ENCODE measurements at places on chromosomes 11 and 22.

DNA sequence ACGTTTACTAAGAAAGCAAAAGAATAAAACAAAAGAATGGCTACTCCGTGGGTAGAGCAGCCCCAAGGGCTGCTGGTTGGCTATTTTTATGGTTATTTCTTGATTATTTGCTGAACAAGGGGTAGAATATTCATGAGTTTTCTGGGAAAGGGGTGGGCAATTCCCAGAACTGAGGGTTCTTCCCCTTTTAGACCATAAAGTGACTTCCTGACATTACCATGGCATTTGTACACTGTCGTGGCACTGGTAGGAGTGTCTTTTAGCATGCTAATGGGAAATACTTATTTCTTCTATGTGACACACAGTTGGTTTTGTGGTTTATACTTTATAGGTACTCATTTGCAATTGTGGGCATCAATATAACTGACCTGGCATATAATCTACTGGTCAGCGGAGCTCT, 56.3 kb downstream of the SLN start:
- DNase-seq = no peak

- no peak for DNase-seq
Measured at GRCh38 chr22:42792453-42792908, 64.6 kb downstream of the ARFGAP3 start.

DNA sequence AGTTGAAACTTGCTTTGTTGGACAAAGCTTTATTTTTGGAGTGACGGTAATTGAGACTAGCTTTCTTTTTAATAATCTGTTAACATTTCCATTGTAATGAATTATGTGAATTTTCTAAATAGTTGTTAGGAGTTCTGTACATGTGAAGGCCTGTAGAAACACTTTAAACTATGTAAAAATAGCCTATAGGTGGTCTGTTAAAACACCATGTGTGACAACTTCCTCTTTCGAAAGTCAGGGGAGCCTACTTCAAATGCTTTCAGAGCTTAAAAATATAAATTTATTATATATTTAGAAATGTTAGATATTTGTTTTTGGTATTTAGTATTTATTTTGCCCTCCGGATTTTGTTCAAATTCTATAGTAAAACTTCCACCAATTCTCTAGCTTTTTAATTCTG, 28.7 kb downstream of the DDIAS start:
- no peak for DNase-seq

DNA sequence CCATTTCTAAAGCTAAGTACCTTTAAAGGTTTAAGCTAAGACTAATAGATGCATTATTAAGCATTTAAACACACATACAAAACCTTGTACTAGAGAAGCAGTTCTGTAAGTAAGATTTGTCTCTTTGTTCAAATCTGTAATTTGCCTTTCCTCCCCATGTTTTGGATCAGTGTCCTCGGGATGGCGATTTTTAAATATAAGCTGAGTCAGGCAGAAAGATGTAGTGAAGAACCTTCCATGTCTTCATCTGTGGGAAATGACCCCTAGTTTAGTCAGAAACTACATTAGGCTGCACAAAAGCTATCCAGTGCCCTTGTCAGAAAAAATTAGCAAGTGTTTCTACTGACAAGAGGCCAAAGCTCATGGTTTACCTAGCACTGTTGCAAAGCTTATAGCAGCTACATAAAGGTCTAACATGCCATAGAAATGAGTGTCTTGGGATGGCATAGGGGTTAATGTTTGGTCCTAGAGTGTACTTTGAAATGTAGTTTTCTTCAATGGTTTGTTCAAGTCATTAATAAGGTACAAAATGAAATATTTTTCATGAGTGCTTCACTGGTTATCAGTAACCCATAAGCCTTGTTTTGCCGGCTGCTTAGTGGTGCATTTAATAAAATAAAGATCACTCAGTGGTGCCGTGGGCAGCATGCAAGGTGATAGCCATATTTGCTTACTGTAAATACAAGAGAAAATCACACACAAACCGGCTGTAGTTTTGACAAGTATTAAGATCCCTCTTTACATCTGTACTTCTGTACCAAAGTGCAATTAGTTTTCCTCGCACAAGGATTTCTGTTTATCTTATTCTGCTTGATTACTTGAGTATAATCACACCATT, 139.8 kb downstream of the ELP4 start:
- DNase-seq = no peak

- DNase-seq = no peak
Measured at GRCh38 chr22:25420925-25421904, 143.3 kb upstream of the GRK3 start.

GRCh38 chr11:33649944-33650343, 50.7 kb downstream of the C11orf91 start:
- DNase-seq = no peak

- no peak for DNase-seq
Measured at GRCh38 chr11:1932105-1932480, 12.6 kb downstream of the TNNT3 start.

- DNase-seq = peak; percentile 53
Measured at GRCh38 chr22:46088541-46089311, 61.6 kb upstream of the PPARA start.

DNA sequence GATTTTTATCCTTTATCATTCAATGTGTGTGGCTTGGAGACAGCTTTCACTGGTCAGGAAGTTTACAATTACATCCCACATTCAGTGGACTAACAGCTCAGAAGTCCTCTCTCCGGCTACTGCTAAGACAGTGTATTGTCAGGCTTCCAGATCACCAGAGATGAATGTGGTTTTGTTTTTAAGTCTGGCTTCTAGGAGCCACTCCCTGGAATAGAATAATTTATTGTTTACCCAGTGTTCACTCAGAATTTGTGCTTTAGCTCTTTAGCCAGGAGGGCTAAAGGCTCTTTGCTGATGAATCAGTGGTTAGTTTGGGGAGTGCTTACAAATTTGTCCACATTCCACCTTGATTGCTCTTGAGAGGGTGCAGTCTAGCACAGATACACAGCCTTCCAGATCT, 26.5 kb downstream of the TRIM77 start:
- DNase-seq = no peak

- peak; percentile 72 for DNase-seq
Measured at GRCh38 chr22:24146791-24147353, 34.4 kb upstream of the SUSD2 start.

DNA sequence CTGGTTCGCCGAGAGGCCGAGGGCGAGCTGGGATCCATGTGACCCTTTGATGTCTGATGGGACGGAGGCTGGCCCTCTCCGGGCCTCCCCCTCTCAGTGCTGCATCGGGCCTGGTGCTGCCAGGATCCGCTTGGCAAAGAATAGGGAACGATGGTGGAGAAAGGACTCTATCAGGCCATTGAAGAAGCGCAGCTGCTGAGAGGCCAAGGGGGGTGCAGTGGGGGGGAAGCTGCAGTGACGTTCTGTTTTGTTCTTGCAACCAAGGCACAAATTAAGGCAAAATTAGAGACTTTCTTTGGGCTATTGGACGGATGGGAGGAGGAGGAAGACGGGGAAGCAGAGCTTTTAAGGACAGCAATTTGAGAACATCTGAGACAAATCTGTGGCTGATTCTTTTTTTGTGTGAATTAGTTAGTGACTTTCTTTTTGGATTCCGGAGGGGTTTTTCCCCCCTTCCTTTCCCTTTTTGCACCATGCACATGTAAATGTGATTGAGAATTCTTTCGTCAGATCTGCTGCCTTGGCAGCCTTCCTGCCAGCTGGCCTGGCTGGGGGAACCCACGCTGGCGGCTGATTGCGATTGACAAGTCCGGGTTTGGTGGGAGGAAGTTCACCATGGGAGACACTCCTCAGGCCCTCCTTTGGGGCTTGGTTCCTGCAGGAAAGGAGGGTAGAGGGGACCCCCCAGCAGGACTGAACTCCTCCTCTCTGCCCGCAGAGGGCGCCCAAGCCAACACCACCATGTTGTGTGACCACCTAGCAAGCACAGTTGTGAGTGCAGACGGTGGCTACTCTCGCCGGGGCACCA, 214.6 kb downstream of the NTM start:
- no peak for DNase-seq

GRCh38 chr11:75536786-75537641, 11.3 kb upstream of the GDPD5 start:
- no peak for DNase-seq

DNA sequence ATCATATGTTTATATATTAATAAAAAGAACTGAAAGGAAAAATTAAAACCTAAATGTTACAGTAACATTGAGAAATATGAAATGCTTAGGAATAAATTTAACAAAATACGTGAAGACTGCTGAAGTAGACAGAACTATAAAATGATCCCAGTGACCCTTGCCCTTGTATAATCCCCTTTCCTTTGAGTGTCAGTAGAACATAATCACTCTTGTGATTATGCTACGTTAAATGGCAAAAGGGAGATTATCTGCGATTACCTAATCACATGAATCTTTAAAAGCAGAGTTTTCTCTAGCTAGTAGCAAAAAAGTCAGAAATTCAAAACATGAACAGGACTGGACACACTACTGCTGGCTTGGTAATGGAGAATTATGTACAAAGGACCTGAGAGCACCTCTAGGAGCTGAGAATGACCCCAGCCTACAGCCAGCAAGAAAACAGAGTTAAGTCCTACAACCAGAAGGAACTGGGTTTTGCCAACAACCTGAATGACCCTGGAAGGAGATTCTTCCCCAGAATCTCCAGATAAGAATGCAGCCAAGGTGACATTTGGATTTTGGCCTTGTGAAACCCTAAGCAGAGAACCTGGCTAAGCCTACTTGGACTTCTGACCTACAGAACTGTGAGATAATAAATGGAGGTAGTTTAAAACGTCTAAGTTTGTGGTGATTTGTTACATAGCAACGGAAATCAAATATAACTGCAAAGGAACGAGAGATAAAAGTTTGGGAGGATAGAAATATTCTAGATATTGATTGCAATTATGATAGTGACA, 157.2 kb downstream of the ATG16L2 start:
- DNase-seq = no peak

- DNase-seq = no peak
Measured at GRCh38 chr11:2402890-2403645, 2.5 kb downstream of the TSSC4 start.
